Caudate nucleus (tissue), 63 donors: ENCODE measurements at places on chromosomes 1 and 21.

DNA sequence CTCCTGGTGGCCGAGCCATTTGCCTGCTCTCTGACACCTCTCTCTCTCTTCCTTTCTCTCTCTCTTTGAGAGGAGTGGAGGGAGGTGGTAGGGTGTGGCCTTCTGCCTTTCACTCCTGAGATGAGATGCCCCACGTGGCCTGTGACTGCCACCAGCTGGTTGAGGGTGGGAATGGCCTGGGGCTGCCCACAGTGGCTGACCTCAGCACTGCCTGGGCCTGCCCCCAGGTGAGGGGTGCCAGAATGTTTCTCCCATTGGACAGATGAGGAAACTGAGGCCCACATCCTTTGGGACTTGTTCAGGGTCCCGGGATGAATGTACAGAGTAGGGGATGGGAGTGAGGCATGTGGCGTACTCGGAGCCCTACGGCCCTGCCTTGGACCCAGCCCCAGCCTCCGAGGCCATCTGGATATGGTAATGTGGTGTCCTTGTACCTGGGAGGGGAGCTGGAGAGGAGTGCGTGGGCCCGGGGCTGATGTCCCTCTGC is 12.7 kb upstream of the C1orf167 start:
- DNase-seq = no peak

DNA sequence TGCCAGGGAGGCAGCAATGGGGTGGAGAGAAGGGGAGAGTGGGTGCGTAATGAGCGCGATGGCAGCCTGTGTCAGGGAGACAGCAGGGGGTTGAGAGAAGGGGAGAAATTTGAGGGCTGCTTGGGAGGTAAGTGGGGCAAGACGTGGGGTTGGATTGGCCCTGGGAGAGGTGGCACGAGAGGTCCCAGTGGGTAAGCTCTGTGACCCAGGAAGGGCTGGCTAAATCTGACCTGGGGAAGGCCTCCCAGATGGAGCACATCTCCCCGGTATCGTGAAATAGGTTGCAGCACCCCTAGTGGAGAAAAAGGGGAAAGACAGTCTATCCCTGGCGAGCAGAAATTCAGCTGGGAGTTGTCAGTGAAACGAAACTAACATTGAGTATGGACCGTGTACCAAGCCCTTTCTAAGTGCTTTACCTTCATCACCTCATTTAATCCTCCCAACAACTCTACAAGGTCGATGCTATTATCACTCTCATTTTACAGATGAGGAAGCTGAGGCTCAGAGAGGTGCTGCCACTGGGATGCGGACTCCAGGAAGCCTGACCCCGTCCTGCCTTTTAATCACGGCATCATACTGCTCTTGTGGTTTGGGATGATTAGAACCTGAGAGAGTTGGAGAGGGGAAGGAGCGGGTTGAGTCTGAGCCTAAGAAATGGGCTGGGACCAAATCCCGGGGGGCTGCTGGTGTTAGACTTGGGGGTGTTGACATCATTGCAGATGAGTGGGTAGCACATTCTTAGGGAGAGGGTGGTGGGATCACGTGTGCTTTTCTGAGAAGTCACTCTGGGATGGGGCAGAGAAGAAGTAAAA is 56.6 kb upstream of the RPL11 start:
- peak; percentile 27 for DNase-seq

DNA sequence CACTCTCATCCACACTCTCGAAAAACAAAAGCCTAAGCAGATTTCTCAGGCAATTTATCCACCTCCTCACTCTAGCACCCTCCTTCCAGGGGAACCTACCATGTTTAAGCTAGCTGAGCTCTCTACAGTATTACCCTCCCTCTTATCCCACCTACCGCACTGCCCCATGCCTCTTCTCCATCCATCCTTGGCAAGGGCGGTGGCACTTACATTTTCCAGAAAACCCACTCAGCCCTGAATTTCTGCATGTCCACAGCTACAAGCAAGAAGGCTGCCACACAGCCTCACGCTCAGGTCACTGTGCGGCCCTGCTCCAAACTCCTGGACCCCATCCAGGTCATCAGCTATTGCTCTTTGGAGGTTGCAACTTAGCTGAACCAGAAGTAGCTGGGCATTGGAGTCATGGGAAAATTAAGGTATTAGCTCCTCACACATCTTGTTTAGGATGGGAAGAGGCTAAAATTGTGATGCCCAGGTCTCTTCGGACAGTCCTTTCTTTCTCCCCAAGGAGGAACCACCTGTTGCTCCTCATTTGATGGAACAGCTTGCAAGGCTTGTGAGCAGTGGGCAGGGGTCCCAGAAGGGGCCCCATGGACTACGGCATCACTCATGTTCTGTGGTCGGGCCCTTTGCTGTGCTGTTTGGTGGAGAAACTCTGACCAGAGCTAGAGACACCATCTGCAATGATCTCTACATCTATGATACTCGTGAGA is 1.1 kb downstream of the KLHDC9 start:
- DNase-seq = no peak

GRCh38 chr1:33443080-33443704 is 12.3 kb upstream of the PHC2 start:
- no peak for DNase-seq

DNA sequence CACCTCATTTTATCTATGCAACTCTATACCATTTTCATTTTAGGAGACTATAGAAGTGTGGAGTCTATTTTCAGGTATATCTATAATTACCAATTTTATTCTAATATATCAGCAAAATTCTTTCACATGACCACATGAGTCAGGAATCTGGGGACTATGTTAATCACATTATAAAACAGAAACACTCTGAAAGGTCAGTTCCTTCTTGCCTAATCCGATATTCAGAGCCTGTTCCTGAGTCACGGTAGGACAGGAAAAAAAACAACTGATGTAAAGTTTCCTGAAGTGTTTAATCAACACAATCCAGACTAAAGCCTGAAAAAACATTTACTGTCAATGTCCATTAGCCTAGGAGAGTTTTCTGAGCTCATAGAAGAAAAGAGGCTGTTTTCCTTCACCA is 1902.3 kb downstream of the NCAM2 start:
- no peak for DNase-seq

DNA sequence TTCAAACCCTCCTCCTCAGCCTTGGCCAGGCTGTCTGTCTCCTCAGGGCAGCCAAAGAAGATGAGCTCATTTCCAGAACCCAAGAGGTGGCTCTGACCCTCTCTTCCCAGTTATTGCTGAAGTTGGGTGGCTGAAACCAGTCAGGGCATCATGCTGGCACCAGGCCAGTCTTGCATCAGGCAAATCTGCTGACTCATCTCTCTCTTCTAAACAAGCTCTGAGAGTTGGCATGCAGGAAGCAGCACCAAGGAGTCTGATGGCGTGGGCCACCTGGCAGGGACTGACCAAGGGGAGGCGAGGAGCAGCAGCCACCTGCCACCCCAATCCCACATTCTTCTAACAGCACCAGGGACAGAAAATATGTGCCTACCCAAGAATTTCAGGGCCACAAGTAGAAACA is 104.8 kb upstream of the ATP1A1 start:
- no peak for DNase-seq

GRCh38 chr21:41753006-41753898 is 13.6 kb downstream of the RIPK4 start:
- DNase-seq = no peak

DNA sequence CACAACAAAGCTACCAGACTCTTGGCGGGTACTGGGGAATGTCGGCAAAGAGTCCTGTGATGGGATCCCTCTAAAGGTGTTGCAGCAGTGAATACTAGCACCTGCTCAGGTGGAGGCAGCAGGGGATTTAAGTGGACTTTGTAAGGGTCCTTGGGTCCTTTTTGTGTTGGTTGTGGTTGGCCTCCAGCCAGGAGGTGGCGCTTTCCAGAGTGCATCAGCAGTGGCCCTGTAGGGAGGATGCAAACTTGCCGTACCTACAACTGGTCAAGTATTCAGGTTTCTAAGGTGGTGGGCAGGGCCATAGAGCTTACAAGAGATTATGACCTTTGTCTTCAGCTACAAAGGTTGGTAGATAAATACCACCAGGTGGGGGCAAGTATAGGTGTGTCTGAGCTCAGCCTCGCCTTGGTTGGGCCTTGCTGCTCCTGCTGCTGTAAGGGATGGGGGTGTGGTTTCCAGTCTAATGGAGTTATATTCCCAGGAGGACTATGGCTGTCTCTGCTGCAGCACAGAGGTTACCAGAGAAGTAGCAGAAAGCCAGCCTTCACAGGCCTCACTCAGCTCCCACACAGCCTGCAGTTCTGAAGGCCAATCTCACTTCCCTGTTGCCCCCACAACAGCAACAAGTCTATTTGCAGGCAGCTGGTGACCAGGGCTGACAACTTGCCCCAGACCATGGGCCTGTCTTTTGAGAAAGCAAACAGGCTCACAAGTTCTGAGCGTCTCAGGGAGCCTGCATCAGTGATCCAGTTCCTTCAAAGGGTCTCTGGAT is 7.3 kb downstream of the OR2M5 start:
- no peak for DNase-seq

DNA sequence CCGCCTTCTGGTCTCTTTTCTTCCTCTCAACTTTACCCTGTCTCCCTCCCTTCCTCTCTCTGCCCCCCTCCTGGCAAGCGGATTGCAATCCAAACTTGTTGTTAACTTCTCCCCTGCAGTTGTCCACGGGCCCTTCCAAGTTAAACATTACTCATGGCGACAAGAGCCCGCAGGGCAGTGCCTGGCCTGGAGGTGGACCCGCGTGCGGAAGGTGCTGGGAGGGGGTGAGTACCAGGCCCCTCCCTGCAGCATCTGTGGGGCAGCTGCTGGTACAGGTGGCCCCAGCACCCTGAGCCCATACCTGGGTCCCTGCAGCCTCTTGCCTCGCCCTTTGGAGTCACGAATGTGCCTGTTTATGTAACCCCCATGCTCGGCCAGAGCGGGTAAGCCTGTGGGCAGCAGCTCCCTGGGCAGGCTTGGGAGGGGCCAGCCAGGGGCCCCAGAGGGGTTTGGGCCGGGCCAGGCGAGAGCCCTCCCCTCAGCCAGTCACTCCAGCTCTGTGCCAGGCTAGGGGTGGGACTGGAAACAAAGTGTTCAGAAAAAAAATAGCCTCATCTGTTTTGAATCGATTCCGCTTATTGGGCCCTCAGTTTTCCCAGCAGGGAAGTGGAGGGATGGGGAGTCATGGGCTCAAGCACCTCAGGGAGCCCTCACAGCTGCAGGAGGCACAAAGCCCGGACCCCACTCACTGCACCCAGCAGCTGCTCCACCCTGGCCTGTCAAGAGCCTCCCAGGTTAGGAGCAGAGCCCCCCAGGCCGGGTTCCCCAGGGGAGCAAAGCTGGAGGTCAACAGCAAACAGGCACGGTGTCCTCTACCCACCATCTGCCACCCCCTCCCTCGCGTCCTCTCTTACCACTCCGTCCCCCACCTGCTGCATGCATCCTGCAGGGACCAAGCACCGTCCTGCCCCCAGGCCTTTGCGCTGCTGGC is 14.0 kb upstream of the FAAP20 start:
- no peak for DNase-seq

DNA sequence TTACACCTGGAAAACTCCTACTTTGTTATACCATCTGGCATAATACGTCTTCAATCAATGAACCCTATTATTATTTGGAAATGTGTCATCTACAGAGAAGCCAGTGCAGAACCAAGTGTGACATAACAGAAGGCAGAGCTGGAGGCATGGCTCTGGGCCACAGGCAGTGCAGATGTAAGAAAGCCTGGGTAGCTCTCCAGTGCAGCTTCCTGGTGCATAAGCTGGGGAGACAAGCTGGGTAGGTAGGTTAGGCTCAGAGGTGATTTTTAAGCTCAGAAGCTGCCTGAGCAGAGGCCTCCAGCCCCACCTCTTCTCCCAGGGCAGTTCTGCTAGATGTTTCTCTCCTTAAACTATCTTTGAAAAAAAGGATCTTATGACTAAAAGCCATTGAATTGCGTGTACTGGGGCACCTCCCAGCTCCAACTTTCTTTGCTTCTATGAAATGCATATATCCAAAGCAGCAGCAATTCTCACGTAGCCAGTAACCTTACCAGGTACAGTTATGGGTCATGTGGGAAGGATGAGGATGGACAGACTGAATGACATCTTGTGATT is 30.7 kb downstream of the AKNAD1 start:
- DNase-seq = no peak

GRCh38 chr1:245365095-245366020 is 210.6 kb downstream of the KIF26B start:
- no peak for DNase-seq

- DNase-seq = no peak
Measured at GRCh38 chr21:34698270-34699015, 29.6 kb downstream of the CLIC6 start.

DNA sequence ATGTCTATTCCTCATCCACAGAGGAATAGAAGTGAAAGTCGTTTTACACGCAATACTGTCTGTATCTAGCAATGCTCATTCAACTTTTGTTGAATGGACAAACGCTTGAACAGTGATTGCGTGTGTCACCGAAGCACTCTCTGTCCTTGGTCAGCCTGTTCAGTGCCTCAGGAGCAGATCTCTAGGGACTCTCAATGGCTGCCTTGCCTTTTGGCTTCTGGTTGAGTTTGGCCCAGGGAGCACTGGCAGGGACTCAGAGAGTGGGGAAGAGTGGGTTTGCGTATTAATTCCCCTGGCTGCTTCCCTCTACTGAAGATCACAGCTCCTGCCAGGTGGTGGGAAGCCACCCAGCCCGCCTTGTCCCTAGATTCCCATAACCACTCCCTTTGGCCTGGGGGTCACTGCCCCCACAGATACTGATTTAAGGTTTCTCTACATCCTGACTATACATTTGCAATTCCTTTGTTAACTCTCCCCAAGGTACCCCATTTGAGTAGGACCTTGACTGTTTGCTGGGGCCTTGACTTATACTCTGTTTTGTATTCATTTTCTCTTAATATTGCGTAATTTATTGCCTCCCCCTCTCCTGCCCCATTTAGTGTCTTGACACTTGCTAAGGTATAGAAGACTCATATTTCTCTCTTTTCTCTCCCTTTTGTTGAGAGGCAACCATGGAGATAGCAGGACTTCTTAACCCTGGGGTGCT is 61.7 kb upstream of the USP24 start:
- no peak for DNase-seq

GRCh38 chr1:164780111-164780812 is 221.3 kb downstream of the PBX1 start:
- no peak for DNase-seq

GRCh38 chr1:67863637-67864036 is 30.4 kb upstream of the GNG12 start:
- no peak for DNase-seq

- DNase-seq = no peak
Measured at GRCh38 chr1:9731051-9731537, 79.6 kb downstream of the PIK3CD start.

GRCh38 chr1:26999440-26999987 is 6.0 kb downstream of the TRNP1 start:
- DNase-seq = no peak

- no peak for DNase-seq
Measured at GRCh38 chr21:26783466-26784195, 61.6 kb downstream of the ADAMTS1 start.

GRCh38 chr1:2987773-2988172 is 33.5 kb upstream of the ACTRT2 start:
- no peak for DNase-seq

- no peak for DNase-seq
Measured at GRCh38 chr21:31406510-31406909, 62.4 kb upstream of the TIAM1 start.

- no peak for DNase-seq
Measured at GRCh38 chr1:115545791-115546733, 95.7 kb upstream of the VANGL1 start.

- no peak for DNase-seq
Measured at GRCh38 chr1:14773396-14774025, 175.0 kb downstream of the KAZN start.

GRCh38 chr1:201480231-201481003 is 11.4 kb upstream of the PHLDA3 start:
- DNase-seq = peak; percentile 33
